Cardiac muscle cell (in vitro differentiated cells and primary cell): ENCODE measurements at places on chromosomes 5 and 9.

DNA sequence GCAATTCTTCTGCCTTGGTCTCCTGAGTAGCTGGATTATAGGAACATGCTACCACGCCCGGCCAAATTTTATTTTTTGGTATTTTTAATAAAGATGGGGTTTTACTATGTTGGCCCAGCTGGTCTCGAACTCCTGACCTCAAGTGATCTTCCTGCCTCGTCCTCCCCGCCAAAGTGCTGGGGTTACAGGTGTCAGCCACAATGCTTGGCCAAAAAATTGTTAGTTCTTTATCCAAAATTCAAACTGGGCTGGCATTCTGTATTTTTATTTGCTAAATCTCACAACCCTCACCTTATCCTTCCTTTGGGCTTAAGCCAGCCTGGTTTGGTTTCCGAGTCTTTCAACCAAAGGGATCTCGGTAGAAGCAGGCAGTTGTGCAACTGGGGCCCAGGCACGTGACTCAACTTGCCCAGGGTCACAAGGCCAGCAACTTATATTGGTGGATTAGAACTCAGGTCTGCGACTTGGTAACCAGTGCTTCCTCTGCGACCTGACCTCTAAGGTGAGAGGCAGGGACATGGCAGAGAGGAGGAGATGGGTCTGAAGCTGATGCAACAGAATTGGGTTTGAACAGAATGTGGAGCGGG, 26.5 kb upstream of the BOD1 start:
- DNase-seq, result no peak
- no peaks in the 10 kb centered on the region for H3K27me3 ChIP-seq
- H3K36me3 ChIP-seq, result no peaks in the 10 kb centered on the region

- H3K36me3 ChIP-seq, result no peaks in the 10 kb centered on the region
- peak overlapping the region; percentile 79 for H3K27ac ChIP-seq
- peaks cover 4% of the 10 kb centered on the region for H3K27me3 ChIP-seq
Observed at GRCh38 chr9:133238851-133239532, 29.9 kb upstream of the OBP2B start.

DNA sequence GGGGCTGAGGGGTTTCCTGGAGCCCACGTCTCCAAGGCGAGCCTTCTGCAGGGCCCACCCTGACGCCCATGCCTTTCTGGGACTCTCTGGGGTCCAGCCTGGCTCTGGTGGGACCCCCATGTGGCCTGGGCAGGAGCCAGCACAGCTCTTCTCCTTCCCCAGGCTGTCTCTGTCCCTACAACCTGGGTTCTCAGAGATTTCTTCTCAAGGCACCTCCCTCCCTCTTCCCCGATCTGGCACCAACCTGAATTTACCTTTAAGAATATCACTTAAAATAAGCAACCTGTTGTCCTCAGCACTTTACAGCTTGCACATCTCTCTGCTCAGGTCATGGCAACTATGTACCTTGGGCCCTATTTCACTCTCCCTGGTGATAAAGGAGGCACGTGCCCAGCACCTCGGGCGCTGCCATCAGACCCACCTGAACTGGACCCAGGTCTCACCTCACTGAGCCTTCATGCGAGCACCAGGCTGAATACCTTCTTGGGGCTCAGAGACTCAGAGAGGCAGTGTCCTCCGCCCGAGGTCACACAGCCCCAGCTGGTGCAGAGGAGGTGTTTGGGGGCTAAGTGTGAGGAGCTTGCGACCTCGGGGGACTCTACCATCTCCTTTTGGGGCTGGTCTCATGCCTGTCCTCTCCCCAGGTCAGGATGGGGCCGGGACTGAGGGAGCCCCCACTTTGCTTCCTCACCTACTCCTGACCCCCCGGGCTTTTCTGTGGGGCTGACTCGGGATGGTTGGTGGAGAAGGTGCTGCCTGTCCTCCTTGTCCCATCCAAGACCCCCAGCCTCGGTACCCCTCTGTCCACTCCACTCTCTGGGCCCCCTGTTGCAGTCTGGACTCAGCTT, 217.7 kb downstream of the C9orf50 start:
- H3K27me3 ChIP-seq, result no peaks in the 10 kb centered on the region
- no peak for DNase-seq
- H3K27ac ChIP-seq, result no peak overlapping the region
- H3K4me3 ChIP-seq, result no peak overlapping the region
- peaks cover 29% of the 10 kb centered on the region for H3K4me1 ChIP-seq
- no peaks in the 10 kb centered on the region for H3K36me3 ChIP-seq

DNA sequence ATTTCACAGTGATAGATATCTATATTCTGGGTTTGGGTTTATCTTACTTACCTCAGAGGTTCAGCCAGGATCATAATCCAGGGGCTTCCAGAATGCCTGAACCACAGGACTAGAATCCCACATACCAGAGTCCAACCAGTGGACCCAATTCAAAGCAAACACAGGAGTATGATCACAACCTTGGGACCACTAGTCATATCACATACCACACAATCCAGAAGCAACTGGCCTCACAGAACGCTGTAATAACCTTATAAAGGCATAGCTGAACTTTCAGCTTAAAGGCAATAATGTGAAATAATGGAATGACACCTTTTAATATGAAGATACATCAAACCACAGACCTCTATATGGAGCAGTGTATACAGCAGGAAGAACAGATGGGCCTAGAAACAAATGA, 25.3 kb downstream of the RAPGEF6 start:
- H3K36me3 ChIP-seq, result no peaks in the 10 kb centered on the region
- no peak overlapping the region for H3K4me3 ChIP-seq
- no peaks in the 10 kb centered on the region for H3K27me3 ChIP-seq
- no peak for DNase-seq

GRCh38 chr5:146098047-146098446, 7.3 kb downstream of the PLAC8L1 start:
- H3K27ac ChIP-seq, result no peak overlapping the region
- H3K4me1 ChIP-seq, result peaks cover 4% of the 10 kb centered on the region
- H3K4me3 ChIP-seq, result no peak overlapping the region
- no peaks in the 10 kb centered on the region for H3K36me3 ChIP-seq
- DNase-seq, result no peak

DNA sequence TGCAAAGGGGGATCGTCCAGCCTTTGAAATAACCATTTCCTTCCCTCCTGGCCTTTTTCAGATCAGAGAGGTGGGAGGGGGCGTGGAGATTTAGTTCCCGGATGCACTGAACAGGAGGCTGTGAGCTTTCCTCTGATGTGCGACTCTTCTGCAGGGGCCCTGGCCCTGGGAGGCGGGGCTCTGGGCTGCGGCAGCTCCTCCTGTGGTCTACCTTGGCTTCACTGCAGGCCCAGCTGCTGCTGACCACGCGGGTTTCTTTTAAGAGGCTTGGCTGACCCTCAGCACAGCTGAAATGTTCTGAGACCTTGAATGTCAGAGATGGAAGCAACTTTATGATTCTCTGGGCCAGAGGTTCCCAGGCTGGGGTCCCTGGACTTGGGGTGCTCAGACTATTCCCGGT, 27.0 kb upstream of the COL15A1 start:
- H3K4me1 ChIP-seq, result peaks cover 18% of the 10 kb centered on the region
- peak; percentile 54 for DNase-seq
- H3K27ac ChIP-seq, result peak overlapping the region; percentile 15
- no peaks in the 10 kb centered on the region for H3K27me3 ChIP-seq
- H3K36me3 ChIP-seq, result no peaks in the 10 kb centered on the region

DNA sequence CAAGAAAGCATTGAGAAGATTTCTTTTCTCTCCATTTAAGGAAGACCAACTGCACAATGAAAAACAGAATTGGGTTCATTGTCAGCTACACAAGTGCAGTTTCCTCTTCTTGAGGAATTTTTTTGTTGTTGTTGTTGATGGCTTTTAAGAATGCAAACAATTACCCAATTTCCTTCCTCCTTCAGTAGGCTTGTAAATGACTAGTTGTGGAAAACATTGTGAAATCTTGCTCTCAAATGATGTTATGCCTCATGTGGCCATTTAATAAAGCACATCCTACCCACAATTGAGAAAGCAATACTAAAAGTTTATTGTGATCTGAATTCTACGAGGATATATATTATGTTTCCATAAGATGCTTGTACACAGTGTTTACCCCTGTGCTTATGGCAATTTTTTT, 171.6 kb downstream of the FAM174A start:
- no peaks in the 10 kb centered on the region for H3K27me3 ChIP-seq
- no peak overlapping the region for H3K4me3 ChIP-seq
- no peak for DNase-seq
- no peaks in the 10 kb centered on the region for H3K4me1 ChIP-seq
- no peak overlapping the region for H3K27ac ChIP-seq

GRCh38 chr9:15271403-15271802, 35.6 kb downstream of the TTC39B start:
- H3K4me1 ChIP-seq, result no peaks in the 10 kb centered on the region
- H3K27me3 ChIP-seq, result no peaks in the 10 kb centered on the region
- H3K36me3 ChIP-seq, result no peaks in the 10 kb centered on the region
- H3K4me3 ChIP-seq, result no peak overlapping the region

GRCh38 chr5:172819569-172819968, 14.5 kb upstream of the ERGIC1 start:
- no peak for DNase-seq
- no peak overlapping the region for H3K27ac ChIP-seq
- no peaks in the 10 kb centered on the region for H3K27me3 ChIP-seq
- no peaks in the 10 kb centered on the region for H3K4me1 ChIP-seq
- no peaks in the 10 kb centered on the region for H3K36me3 ChIP-seq

- no peak overlapping the region for H3K27ac ChIP-seq
- no peak overlapping the region for H3K4me3 ChIP-seq
- DNase-seq, result no peak
- no peaks in the 10 kb centered on the region for H3K36me3 ChIP-seq
- no peaks in the 10 kb centered on the region for H3K4me1 ChIP-seq
Observed at GRCh38 chr9:12963537-12963936, 188.7 kb downstream of the LURAP1L start.

DNA sequence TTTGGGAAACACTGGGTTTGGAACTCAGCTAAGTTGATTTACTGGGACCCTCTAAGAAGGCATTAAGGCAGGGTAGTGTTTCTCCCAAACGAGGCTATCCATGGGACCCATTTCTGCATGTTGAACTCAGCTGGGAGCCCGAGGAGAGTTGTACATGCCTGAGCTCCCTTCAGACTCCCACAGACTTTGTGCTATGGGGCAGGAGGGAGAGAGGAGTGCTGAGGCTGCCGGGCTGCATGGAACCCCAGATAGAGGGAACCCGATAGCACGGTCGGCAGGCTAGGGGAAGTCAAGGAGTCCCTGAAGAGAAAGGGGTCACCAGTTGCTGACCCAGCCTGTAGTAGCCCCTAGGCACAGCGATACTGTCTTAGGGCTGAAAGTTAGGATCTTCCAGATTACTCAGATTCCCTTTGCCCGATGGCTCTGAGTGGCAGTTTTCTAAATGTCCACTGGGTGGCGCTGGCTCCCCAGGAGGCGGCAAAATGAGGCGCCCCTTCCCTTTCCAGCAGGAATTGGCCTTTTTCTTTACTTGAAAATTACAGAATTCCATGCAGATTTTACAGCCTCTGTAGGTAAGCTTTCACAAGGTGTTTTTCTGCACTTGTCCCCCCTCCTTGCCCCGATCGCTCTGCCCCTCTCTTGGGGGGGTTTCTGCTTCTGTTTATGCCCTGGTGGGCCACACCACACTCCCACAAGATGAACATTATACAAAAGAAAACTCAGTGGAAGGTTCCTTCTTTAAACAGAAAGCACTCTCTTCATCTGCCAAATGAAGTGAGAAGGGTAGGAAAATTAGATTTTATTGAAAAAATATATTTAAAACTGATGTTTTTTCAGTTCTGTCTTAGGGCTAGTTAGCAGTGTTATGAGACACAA, 17.8 kb downstream of the NANS start:
- no peaks in the 10 kb centered on the region for H3K4me1 ChIP-seq
- H3K27ac ChIP-seq, result no peak overlapping the region
- DNase-seq, result peak; percentile 64
- H3K4me3 ChIP-seq, result no peak overlapping the region
- H3K27me3 ChIP-seq, result no peaks in the 10 kb centered on the region

DNA sequence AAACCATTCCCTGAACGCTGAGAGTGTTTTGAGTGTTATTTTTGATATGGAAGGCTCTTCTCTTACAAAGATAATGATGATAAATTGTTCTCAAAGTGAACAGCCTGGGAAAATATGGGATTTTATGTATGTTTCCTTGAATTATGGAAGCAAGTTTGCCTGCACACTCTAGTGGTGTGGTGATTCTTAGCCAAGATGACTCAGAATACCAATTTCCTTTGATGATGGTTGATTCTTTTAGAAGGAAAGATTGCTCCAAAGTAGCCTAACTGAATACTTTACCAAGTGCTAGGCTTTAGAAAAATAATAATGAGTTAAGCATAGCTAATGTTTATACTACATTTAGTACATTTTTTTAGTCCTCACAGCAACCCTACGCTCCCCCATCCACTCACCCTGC, 243.4 kb downstream of the EBF1 start:
- H3K27me3 ChIP-seq, result no peaks in the 10 kb centered on the region
- no peak for DNase-seq
- H3K4me1 ChIP-seq, result peaks cover 16% of the 10 kb centered on the region
- H3K36me3 ChIP-seq, result no peaks in the 10 kb centered on the region

GRCh38 chr9:79776581-79776980, 204.8 kb downstream of the TLE4 start:
- H3K36me3 ChIP-seq, result no peaks in the 10 kb centered on the region
- H3K27me3 ChIP-seq, result no peaks in the 10 kb centered on the region
- H3K27ac ChIP-seq, result no peak overlapping the region
- no peak overlapping the region for H3K4me3 ChIP-seq

- peak; percentile 42 for DNase-seq
- H3K27me3 ChIP-seq, result no peaks in the 10 kb centered on the region
- H3K36me3 ChIP-seq, result no peaks in the 10 kb centered on the region
- no peak overlapping the region for H3K27ac ChIP-seq
Observed at GRCh38 chr9:93577078-93577974, 942 bp downstream of the PHF2 start.
